ENCODE measurements at places on chromosomes 5 and 9.

- DNase-seq, result peak; percentile 32
These were observed 8.9 kb downstream of the ARAP3 start for GRCh38 chr5:141672841-141673813.

GRCh38 chr5:80958616-80959015 lies 1.5 kb upstream of the RASGRF2 start:
- DNase-seq, result no peak

- DNase-seq, result no peak
These were observed 21.4 kb downstream of the DIAPH1 start for GRCh38 chr5:141597394-141597793.

DNA sequence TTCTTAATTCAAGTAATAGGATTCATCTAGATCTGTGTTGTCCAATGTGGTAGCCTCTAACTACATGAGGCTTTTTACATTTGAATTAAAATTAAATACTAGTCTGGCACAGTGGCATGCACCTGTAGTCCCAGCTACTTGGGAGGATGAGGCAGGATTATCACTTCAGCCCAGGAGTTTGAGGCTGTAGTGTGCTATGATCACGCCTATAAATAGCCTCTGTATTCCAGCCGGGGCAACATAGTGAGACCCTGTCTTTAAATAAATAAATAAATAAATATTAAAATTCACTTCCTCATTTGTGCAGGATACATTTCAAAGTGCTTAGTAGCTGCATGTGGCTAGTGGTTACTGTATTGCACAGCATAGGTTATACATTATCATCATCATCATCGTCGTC lies 91.8 kb downstream of the UBE2R2 start:
- no peak for DNase-seq

DNA sequence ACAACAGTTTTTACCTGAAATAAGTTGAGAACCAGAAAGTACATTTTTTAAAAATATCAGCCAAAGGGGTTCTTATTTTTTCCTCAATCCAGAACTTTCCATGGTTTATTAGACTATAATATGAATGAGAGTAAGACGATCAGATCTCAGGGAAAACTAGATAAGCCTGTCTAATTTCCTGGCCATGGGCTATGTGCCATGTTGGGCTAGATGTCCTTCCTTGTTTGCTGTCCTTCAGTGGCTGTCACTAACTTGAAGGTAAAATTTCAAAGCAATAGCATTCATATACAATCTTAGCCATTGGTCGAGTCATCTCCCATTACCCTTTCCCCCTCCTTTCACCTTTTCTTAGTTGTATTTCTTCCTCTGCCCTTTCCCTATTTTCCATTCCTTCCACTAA lies 179.5 kb upstream of the PPP1R2B start:
- no peak for DNase-seq

DNA sequence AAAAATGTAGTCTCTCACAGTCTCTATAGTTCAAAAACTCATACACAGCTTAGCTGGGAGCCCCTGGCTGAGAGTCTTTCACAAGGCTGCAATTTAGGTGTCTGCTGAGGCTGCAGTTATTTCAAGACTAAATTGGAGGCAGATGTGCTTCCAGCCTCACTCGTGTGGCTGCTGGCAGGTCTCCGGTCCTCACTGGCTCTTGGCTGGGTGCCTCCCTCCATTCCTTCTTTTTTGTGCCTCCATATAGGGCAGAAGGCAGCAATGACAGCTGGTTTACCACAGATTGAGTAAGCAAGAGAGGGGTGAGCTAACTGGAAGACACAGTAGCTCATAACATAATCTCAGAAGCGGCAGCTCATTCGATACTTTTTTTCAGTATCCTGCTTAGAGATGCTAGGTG lies 2167.7 kb upstream of the WWC1 start:
- DNase-seq, result peak; percentile 11

- no peak for DNase-seq
These were observed 536.5 kb upstream of the BRINP1 start for GRCh38 chr9:119905724-119906123.

DNA sequence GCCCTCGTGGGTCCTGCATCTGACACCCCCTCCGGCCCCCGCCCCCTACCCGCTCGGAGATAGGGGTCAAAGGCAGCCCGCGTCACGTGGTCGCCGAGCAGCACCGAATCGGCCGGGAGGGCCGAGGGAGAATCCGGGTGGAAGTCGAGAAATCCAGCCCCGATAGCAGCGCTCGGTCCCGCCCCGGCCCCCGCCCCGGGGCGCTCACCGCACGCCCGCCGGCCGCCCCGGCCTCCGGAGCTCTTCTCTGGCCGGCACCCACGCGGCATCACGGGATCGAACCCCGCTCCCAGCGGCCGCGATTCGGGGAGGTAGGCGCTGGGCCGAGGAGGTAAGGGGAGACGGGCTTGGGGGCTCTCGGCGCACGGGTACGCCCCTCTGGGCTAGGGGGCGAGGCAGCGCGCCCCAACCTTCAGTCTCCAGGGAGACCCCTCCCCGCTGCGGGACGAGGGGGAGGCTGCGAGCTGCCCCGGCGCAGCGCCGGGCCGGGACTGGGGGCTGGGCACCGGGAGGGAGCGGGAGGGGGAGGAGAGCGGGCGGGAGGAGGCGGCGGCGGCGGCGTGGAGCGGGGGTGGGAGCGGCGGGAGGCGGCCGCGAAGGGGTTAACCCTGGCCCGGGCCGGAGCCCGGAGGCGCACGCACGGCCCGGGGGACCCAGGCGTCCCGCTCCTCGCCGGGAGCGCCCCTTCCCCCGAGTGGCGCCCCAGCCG lies 22.1 kb upstream of the NDST1 start:
- peak; percentile 84 for DNase-seq

DNA sequence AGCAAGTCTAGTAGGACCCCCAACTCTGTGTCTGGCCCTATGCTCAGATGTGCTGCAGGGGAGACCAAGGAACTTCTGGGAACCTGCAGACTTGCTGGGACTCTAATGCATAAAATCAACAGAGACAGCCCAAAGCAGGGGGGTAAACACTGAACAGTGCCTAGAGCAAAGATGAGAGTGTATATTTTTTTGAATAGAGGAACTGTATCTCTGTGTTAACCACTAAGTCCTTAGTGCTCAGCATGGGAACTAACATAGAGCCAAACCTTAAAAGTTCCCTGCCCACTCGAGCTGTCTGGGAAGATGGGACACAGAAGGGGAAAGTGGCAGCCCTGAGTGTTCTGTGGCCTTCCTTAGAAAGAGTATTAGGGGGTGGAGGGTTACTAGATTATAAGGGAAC lies 51.9 kb downstream of the C5orf15 start:
- no peak for DNase-seq

DNA sequence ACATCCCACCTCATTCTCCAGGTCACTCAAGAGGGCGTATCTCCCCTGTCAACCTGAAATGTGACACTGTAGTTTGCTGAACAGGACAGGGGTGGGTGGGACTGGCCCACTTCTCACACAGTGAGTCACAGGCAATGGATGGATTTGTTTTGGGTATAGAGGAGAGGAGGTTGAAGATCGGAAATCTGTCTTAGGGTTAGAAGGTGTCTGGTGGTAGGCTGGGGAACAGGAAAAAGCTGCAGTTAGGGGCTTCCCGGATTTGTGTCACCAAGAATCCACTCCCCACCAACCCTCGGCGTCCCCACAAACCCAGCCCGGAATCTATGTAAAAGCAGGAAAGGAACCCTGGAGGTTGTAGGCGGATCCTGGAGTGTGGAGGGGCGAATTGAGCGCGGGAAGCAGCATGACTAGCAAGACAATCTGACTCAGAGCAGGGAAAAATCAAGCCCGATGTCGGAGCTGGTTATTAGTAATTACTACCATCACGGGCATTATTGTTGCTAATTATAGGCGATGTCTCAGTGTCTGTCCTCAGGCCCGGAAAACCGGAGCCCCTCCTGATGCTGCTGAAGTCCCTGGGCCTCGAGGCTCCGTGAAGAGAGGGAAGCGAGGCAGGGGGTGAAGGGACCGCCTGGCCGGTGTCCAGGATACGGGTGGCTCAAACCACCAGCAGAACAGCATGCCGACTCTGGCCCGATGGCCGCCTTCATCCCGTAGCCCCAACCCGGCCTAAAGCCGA lies 1.7 kb upstream of the IRX1 start:
- DNase-seq, result no peak

GRCh38 chr9:80440724-80441123 lies 869.0 kb downstream of the TLE4 start:
- no peak for DNase-seq

DNA sequence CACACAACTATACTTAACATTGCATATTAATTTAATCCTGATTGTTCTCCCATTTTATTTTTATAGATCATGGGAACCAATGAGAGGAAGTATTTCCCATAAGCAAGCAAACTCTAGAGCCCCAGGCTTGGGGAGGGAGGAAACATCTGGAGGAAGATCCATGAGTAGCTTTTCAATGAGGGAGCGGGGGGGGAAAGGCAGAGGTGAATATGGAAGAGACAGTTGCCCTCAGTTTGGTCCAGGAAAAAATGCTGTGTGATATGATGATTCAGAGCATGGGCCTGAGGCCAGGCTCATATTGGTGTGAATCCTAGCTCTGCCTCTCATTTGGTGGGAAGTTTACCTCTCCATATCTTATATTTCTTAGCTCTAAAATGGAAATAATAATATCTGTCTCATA lies 42.2 kb upstream of the ALDOB start:
- DNase-seq, result no peak

GRCh38 chr9:19748278-19749126 lies 40.3 kb downstream of the SLC24A2 start:
- DNase-seq, result no peak

Measured in muscle of back (tissue), 13 donors.